ENCODE measurements at places on chromosomes 3 and 15. TPM values are rescaled to one million over a fixed set of nuclear protein-coding genes. Genes with fewer than 3 reads are reported as not detected.

Gene PPARG
- 41.4 TPM for total RNA-seq

Gene TFRC
- total RNA-seq, result 98.2 TPM

Gene ESYT3
- 1.2 TPM for total RNA-seq

Gene CIB2
- total RNA-seq, result 25.7 TPM

Gene RNF123
- total RNA-seq, result 13.9 TPM

Gene SV2B
- total RNA-seq, result 0.08 TPM

Gene TRAT1
- total RNA-seq, result not detected

Gene SPINT1
- total RNA-seq, result 0.91 TPM

Gene PLIN1
- 0.17 TPM for total RNA-seq

Gene MEX3B
- 4.2 TPM for total RNA-seq

Gene ITIH3
- not detected for total RNA-seq

Gene CFAP91
- 0.31 TPM for total RNA-seq

Gene ACAN
- 0.90 TPM for total RNA-seq

Gene MNS1
- total RNA-seq, result 2.8 TPM

Gene DNAJC19
- 22.3 TPM for total RNA-seq

Gene TPRA1
- total RNA-seq, result 53.1 TPM

Gene CCDC9B
- total RNA-seq, result 25.1 TPM

Gene MYZAP
- total RNA-seq, result 0.91 TPM

Gene TUSC7
- not detected for total RNA-seq

Gene CNTN3
- total RNA-seq, result not detected

Gene TRANK1
- 1.7 TPM for total RNA-seq

Gene SEC22A
- total RNA-seq, result 22.3 TPM

Gene SMCO1
- not detected for total RNA-seq

Gene GMNC
- total RNA-seq, result not detected

Gene FGF12
- 0.81 TPM for total RNA-seq

Gene RHOV
- total RNA-seq, result 4.2 TPM

Gene IREB2
- total RNA-seq, result 51.2 TPM

Gene NISCH
- total RNA-seq, result 15.2 TPM

Gene ZNF148
- 9.3 TPM for total RNA-seq

Gene THBS1
- 61.3 TPM for total RNA-seq

Gene MST1R
- 8.3 TPM for total RNA-seq

Gene ASB14
- total RNA-seq, result not detected

Gene GABRG3
- total RNA-seq, result not detected

Gene EHD4
- total RNA-seq, result 12.4 TPM

Gene WDR5B
- total RNA-seq, result 3.5 TPM

Gene CASR
- not detected for total RNA-seq

Gene INSYN1
- total RNA-seq, result 1.3 TPM

Gene CHRFAM7A
- 4.6 TPM for total RNA-seq

Gene COLQ
- total RNA-seq, result 0.23 TPM

Gene TEX55
- total RNA-seq, result not detected

Gene IL5RA
- total RNA-seq, result not detected

Gene FRMD4B
- 1.4 TPM for total RNA-seq

Gene FBXW12
- not detected for total RNA-seq

Gene NR2F2
- 23.9 TPM for total RNA-seq
